Activated naive CD4-positive, alpha-beta T cell (primary cell): ENCODE measurements at places on chromosomes 12 and 14.

- no peak for DNase-seq
These were observed 2.3 kb downstream of the DGKA start for GRCh38 chr12:55933169-55933798.

DNA sequence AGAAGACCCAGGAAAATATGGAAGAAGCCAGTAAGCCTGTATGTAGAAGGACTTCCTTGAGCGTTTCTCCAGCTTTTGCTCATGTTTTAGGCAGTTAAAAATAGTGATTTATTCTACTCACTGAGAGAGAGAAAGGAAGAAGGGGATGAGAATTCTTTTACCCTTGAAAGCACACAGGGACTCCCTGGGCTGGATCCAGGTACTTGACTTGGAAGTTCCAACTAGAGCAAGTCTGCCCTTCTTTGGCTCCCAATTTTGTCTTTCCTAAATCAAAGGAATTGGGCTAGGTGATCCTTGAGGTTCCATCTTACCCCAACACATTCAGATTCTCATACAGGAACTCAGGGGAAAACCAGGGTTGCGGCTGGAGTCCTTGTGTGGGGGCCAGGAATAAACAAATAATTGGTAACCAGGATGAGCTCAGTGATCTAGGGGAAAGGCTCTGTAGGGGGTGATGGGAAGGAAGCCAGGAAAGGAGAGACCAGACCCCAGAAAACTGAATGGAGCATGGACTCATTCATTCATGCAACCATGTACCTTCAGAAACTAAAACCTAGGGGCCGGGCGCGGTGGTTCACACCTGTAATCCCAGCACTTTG, 11.5 kb upstream of the ITGA5 start:
- no peak for DNase-seq

DNA sequence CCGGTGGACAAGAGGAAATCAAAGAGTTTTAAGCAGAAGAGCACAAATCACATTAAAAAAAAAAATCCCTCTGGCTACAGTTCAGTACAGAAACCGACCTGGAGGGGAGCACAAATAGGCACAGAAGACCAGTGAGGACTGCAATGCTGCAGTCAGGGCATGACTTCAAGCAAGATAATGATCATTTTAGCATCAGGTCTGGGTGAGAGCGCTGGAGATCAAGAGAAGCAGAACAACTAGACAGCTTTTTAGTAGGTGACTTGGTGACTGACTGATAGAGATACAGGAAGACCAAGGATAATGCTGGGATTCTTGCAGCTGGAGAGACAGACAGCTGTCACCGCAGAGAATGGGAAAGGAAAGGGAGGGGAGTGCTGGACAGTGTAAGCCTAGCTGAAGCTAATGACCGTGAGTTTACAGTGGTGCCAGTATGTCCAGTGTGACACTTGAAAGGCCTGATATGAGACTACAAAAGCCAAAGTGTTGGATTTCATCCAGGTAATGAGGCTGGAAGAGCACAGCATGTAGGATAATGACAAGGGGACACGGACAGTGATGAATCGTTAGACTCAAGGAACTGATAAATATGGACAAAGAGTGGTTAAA, 5.6 kb downstream of the NFYB start:
- no peak for DNase-seq

DNA sequence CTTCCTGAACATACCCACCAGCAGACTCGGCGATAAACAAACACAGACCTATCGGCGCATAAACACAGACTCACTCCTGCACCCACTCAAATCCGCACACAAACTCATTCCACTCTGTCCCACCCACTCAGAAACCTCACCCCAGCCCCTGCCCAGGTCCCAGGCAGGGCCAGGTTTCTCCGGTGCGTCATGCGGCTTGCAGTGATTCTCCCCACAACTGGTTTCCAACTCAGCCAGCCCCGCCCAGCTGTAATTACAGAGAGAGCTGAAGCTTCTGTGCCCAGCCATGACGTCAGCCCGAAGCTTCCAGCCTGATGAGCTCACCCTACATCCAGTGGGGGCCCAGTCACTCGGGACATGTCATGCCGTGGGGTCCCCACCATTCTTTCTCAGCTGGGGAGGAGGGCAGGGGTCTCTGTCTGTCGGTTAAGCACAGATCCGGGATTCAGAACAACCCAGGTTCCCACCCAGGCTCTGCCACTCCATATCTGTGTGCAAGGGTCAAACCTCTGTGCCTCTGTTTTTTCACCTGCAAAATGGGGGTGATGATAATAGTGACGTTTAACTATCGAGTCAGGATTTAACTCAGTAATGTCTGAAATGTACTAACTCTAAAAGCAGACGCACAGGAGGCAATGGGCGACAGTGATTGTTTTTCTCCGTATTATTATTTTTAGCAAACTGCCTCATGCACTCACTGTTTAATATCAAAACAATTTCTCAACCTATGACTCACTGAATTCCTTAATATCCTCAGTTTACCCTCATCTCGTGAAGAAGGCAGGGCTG, 2.3 kb upstream of the HSPB8 start:
- DNase-seq: no peak

GRCh38 chr12:96879301-96879700, 27.8 kb upstream of the NEDD1 start:
- DNase-seq: no peak

DNA sequence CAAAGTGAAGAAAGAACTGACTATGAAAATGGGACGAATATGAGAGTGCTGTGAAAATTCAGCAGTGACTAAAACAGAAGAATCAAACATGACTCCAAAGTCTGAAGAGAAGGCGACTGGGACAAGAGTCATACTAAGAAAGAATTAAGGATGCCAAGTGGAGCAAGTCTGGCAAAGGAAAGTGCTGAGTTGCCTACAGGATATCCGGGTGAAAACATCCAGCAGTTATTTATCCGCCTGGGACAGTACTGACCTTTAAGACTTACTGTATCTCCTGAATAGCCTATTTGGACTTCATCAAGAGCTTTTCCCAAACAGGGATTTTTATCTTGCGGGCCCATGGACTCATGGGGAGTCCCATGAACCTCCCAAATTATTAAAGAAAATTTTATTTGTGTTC, 41.1 kb downstream of the KICS2 start:
- DNase-seq: no peak

DNA sequence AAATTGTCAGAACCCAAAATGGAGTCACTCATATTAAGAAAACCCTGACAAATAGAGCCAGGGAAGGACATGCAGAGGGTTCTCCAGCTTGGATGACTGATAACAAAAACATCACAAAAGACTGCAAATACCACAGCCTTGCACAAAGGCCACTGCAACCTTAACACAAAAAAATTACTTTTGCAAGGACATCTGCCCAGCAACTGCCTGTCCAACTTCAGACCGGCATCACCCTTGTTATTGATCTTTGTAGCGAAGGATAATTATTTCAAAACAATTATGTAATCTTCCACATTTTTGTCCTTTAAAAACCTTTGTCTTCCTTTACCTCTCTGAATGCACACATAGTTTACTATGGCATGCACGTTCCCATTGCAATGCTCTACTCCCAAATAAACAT, 100.6 kb upstream of the TBX3 start:
- no peak for DNase-seq

DNA sequence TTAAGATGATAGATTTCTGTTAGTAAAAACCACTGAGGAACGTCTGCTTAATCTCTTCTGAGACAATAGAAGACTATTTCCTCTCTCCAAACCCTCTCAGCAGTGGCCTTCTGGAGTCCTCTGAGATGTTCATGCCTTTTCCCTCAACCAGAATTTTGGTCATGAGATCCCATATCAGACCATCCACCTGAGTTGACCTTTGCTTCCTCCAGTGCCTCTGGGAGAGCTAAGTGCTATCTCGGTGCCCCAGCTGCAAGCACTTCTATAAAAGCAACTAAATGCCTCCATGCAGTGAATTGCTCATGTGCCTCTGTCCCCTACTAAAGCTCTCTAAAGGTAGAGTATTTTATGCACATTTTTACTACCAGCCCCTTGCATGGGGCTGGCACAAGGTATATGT, 172.8 kb upstream of the BCL2L14 start:
- DNase-seq: no peak
